ENCODE measurements at places on chromosomes 11 and 22.

DNA sequence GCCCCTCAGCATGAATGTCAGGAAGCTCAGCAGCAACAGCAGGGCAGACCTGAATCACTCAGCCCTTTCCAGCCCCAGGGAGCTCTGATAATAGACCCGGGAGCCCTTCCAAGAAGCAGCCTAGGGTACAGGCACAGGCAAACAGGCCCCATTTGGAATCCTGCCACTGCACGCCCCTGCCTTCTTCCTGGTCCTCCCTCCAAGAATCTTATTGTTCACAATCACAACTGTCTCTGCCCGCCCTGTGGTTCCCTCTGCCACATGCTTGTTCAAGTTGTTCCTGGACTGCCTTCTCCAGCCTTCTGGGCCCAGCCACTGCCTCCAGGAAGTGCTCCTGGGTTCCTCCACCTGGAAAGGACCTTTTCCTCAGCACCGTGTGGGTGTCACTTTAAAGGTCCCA is 54.6 kb downstream of the LRRC32 start:
- DNase-seq: no peak

- no peak for DNase-seq
Measured at GRCh38 chr11:9142732-9143131, 51.3 kb upstream of the SCUBE2 start.

DNA sequence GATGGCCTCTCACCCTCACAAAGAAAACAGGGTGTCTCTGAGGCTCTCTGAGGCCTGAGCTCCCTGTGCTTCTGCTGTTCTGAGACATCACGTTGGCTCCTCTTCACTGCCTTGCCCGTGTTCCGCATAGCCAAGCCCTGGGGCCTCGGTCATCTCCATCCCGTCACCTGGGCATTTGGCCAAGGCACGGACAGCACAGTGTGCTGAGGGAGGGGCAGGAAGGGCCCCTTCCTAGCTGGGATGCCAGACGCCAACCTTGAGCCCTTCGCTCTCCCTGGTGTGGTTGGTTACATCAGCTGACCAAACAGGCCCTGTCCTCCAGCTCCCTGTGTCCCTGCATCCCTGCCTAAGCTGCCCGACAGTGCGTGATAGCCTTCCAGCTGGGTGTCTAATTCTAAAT is 25.9 kb downstream of the MOV10L1 start:
- no peak for DNase-seq

DNA sequence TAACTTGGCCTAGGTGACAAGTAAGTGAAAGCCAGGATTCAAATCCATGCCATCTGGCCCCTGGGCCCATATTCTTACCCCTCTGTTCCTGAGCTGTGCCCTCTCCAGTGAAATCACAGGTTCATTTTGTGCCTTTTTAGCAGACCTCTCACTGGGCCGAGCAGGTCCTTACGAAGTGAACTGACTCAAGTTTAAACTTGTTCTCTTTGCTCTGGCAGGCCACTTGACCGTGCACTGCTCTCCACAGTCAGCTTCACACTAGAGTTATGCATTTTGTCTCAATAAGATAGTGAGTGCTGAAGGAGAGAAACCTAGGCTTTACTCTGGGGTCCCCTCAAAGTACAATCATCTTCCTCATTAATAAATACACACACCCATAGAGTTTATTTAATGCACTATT is 40.7 kb downstream of the ARFGAP3 start:
- DNase-seq: no peak

- DNase-seq: no peak
Measured at GRCh38 chr11:125542709-125543108, 26.6 kb upstream of the EI24 start.

DNA sequence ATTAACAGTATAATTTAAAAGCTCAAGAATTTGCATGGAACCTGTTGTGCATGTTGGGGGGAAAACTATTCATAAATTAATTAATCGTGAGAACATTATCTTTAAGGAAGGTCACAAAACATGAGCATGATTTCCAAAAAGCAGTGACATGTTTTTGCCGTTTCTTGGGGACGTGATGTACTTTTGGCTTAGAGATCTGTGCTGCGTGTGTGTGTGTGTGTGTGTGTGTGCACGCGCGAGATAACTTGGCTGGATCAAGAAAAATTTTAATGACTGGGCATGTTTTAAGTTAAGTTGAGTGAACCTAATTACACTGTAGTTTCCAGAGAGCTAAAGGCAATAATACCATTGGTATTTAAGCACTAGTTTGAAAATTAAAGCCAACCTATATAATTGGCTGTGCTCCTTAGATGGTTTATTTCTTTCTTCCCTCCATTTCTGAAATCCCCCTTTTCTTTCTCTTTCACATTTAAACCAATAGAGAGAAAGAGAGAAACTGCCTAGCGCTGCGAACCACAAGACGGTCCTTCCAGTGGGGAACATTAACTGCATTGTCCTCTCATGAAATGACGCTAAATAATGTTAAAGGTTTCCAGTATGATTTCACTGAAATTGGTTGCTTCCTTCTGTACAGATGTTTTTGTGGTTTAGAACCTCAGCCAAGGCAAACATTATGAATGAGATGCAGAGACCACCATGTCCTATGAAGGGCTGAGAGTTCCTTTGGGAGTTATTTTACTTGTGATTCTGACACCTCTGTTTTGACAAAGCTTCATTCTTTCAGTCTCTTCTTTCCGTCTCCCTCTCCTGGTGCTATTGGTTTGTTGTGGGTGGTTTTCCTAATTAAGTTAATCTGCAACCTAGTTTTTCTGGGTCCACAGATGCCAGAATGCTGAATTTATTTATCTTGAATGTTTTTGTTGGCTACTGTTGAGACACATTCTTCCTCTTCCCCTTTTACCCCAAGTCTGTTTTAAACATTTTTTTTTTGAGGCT is 51.7 kb downstream of the ZBTB16 start:
- DNase-seq: no peak

DNA sequence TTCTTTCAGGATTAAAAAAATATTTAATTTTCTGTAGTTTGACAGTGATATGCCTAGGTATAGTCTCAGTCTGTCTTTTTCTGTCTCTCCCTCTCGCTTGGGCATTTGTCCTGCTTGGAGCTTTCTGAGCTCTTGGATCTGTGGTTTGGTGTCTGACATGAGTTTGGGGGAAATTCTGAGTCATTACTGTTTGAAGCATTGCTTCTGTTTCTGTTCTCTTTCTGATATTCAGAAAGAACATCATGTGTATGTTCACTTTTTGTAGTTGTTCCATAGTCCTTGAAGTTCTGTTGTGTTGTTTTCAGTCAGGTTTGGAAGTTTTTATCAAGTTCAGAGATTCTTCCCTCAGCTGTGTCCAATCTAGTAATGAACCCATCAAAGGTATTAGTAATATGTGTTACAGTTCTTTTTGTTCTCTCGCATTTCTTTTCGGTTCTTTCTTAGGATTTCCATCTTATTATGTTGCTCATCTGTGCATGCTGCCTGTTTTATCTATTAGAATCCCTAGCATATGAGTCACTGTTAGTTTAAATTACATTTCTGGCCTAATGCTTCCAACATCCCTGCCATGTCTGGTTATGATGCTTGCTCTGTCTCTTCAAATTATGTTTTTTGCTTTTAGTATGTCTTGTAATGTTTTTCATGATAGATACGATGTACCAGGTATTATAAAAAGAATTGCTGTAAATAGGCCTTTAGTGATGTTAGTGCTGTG is 48.4 kb downstream of the DDX10 start:
- DNase-seq: no peak

DNA sequence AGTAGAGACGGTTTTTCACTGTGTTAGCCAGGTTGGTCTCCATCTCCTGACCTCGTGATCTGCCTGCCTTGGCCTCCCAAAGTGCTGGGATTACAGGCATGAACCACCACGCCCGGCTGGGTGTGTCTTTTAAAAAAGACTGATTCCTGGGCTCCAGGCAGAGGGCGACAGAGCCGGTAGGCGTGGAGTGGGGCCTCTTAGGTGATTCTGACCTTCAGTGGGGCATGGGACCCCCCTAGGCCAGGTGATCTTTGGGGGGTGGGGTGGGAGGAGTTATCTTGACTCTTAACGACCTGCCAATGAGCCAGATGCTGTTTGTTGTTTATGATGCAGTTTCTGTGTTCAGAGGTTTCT is 12.9 kb upstream of the SORL1-AS1 start:
- DNase-seq: no peak

DNA sequence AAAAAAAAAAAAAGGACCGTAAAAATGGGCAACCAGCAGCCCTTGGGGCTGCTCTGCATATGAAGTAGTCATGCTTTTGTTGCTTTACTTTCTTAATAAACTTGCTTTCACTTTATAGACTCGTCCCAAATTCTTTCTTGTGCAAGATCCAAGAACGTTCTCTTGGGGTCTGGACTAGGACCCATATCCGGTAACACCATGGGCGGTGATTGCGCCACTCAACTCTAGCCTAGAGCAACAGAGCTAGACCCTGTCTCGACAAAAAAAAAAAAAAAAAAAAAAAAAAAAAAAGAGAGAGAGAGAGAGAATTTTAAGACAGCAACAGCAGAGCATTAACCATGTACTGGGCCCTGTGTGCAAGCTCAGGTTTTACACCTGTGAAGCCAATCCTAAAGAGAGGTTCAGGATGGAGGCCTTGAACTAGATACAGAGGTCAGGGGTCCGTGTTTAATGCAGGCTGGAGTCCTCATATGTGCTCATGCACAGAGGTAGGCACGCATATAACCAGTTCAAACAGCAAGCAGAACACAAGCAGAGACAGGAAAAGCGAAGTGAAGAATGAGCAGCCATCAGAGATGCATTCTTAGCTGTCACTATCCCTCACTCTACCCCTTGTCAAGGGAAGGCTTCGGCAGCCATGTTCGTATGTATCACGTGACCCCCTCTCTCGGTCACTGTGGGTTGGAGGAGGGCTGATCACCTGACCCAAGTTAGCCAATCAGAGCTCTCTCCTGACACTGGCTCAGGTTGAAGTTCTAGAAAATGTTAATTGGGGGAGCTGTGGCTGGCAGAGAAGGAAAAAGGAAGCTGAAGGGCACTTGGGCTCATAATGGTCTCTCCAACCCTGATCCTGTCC is 16.7 kb upstream of the SYT12 start:
- DNase-seq: no peak

DNA sequence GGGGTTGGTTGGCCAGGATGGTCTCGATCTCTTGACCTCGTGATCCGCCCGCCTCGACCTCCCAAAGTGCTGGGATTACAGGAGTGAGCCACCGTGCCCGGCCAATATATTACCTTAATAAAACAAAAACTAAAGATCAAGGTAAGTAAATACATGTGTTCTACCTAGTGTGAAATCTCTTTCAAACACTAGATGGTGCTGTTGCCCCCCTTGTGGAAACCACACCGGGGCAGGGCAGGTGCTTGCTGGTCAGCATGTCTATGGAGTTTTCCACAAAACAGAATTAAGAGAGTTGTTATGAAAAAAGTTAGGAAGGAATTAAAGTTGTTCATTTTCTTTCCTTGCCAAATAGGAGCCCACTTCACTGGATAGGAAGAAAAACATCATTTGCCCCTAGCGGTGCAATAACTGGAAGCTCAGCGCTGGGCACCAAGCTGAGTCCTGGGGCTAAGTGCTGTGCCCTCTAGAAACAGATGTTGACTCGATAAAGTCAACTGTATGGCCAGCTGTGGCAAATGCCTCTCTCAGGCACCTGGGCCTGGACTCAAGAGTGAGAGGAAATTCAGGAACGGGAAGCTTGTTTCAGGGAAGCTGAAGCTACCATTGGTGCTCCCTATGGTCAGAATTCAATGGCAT is 6.3 kb upstream of the KCNJ5 start:
- peak; percentile 69 for DNase-seq

DNA sequence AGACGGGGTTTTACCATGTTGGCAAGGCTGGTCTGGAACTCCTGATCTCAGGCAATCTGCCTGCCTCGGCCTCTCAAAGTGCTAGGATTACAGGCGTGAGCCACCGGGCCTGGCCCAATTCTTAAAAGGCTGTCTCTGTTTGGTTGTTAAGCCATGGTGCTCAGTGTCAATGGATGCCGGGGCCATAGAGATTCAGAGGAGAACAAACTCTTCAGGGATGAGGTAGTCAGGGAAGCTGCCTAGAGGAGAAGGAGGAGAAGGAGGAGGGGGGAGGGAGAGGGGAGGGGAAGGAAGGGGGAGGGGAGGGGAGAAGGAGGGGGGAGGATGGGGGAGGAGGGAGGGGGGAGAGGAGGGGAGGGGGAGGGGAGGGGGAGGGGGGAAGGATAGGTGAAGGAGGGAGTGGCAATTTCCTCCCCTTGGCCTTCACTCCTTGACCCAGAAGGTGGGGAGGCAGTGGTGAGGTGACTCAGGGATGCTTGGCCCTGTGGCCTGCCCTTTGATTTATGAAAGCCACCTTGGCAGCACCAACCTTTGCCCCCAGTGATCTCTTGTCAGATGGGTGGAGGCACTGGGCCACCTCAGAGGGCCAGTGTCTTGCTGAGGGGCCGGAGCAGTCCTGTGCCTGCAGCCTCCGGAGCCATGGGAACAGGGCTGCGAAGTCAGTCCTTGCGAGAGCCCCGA is at the start of gene C11orf86:
Gene C11orf86 (plus strand): TSS at position 581 of the 681 bp plus-strand sequence. CDS start 59 bp downstream, at position 640.
- DNase-seq: no peak

DNA sequence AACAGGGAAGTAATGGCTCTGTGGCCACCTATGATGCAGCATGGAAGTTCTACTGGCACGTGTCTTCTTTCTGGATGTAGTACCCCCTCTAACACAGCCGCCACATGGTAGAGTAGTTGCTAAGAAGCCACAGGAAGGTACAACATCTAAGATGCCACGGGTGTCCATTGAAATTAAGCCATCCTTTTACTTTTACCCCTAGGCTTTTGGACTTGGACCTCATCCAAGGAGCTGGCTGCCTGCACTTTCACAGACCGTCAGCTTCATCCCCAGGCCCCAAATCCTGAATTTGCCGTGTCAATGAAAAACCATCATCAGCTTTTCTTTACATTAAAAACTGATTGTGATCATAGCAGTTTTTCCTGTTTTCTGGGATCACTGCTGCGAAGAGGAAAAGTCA is 102.4 kb downstream of the RPL27A start:
- DNase-seq: no peak

Data from Panc1 (cell line).